ENCODE measurements at places on chromosomes 7 and 10.

DNA sequence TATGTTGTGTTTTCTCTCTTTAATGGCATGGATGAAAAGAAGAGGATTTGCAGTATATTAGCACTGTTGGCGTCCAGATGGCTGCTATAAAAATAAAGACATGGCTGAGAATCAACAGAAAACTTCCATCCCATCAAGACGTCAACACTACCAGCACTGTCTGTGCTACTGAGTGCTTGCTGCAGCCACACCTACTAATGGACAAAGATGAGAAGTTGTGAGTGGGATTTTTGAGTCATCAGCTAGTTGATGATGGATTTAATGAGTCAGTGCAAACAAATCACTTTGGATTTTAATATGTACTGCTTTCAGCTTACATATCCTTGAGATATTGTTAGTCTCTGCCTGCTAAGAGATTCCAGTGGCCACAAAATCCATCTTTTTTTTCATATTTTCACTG is 631.0 kb upstream of the ANKRD30A start:
- peak; percentile 64 for DNase-seq

DNA sequence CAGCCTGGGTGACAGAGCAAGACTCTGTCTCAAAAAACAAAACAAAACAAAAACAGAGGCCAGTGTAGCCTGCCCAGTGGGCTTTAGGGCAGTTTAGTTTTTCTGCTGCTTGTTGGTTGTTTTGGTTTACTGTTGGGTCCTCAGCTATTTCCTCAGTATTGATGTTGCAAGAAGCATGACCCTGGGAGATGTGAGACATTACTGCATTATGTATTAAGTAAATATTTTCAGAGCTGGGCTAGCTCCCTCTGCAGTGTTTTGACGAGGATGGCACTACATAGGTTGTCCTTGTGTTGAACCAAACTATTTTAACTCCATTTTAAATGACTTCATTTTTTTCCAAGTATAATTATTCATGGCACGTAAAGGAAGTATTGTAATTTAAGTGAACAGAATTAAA is 4.8 kb downstream of the AKAP9 start:
- DNase-seq, result no peak

- DNase-seq, result no peak
Measured at GRCh38 chr10:58976254-58976653, 200.2 kb upstream of the PHYHIPL start.

DNA sequence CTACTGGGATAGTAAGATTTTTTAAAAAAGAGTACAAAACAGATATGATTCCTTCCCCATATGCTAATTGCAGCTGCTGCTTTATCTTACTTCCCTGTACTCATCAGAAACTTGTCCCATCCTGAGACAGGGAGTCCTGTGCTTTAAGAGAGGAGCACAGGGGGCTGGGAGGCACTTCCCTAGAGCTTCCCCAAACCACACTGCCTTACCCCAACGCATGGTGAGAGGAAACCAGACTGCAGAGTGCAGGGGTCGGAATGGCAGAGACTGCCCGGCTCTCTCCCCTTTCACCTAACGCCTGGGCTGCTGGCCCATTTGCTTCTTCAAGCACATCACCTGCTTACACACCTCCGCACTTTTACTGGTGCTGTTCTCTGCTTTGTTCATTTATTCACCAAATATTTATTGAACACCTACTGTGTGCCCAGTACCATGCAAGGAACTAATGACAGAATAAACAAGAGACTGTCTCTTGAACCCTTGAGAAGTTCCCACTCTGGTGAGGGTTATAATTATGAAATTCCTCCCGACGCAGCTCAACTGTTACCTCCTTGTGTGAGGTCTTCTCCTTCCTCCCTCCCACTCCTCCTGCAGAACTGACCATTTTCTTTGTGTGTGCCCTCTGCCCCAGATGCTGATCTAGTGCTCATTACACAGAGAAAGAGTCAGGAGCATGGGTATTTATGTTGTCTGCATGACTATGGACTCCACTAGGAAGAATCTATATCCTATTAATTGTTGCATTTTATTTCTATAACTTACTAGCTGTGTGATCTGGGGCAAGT is 289.7 kb downstream of the TCF7L2 start:
- no peak for DNase-seq

- DNase-seq, result no peak
Measured at GRCh38 chr10:121921238-121921931, 6.4 kb downstream of the ATE1 start.

DNA sequence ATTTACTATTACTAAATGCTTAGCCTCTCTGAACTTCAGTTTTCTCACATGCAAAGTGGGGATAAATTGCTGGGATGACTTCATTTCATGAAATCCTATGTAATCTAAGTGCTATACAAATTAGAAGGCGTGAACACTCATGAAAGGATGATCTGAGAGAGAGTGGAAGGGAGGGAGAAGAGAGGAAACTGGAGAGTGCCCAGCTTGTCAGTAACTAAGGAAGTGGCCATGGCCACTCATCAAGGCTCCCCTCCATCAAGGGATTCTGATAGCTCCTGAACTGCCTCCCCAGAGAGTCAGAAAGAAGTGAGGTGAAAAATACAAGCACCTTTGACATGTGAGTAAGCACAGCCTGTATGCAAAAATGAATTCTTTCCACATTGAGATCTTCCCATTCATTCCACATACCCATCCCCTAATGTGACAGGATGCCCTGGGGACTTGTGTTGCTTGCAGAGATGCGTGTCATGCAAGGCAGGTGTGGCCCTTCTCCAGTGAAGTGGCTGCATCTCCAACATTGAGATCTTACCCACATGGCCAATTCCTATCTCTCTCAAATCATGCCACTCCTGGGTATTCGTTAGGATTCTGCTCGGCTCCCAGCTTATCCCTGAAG is 76.5 kb upstream of the ITPRID1 start:
- DNase-seq, result no peak
